ENCODE measurements at places on chromosomes 16 and 17. TPM values are rescaled to one million over a fixed set of nuclear protein-coding genes. Genes with fewer than 3 reads are reported as not detected.

METRNL gene
- total RNA-seq, result 4.6 TPM

SCN4A gene
- 0.22 TPM for total RNA-seq

DNA sequence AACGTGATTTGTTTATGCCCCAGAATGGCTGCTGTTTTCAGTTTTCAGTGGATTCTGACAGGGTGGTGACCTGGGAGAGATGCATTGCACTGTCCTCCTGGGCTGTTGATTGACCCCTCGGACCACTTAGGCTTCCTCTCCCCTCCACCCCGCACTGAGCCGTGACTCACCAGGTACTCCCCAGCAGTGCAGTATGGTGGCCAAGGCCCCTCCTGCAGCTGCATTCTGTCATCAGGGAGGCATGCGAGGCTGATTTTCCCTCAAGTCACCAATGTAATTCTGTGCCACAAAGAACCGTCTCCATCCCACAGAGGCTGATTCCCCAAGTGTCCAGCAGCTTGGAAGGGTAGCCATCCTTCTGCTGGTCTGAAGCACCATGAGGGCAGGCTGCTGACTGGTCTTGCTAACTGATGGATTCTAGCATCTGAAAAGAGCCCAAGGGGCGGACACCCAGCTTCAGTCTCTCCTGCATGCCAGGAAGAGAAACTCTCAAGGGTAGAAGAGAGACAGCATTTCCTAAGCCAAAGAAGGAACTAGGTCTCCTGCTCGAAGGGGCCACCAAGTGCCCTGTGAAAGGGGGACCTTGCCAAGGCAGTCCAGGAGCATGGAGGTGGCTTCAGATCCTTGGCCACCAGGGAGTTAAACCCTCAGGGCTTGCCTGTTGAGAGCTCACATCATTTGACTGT is 148.1 kb downstream of the SOCS1 start:
- DNase-seq, result no peak

GRCh38 chr16:29858149-29858849 is 4.7 kb downstream of the CDIPT start:
- no peak for DNase-seq

- no peak for DNase-seq
These were observed 4.8 kb upstream of the RPL38 start for GRCh38 chr17:74198694-74199093.

DNA sequence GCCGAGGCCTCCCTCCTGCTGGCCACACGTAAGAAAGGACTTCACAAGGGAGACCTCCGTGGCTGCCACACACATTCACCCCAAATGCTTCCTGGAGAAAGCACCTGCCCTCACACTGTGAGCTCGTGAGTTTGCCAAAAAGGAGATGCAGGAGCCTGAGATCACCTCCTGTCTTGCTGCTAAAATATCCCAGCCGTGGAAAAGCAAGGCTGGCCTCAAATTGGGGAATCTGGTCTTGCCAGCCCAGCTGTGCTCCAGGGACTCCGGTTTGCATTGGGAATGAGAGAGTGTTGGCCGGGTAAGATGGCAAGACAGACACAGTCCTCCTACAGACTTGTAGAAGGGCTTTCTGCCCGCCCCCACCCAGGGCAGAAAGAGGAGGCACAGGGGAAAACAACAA is 13.8 kb downstream of the RBFOX3 start:
- no peak for DNase-seq

- DNase-seq, result no peak
These were observed 12.7 kb downstream of the CYGB start for GRCh38 chr17:76524598-76525512.

DNA sequence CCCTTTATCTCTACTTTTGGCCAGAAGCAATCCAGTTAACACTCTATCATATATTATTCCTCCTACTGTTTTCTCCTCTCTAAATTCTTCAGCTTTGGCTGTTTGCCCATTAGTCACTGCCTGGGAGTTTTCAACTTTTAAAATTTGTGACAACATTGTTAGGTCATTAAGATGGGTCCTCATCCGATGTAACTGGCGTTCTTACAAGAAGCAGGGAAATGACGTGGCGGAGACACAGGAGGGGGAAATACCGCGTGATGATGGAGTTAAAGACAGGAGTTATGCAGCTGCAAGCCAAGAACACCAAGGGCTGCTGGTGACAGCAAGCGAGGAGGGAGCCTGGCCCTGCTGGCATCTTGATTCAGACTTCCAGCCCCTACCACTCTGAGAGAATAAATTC is 34.8 kb upstream of the CPHXL start:
- no peak for DNase-seq

- no peak for DNase-seq
These were observed 1.3 kb upstream of the CYBA start for GRCh38 chr16:88651989-88652761.

DNA sequence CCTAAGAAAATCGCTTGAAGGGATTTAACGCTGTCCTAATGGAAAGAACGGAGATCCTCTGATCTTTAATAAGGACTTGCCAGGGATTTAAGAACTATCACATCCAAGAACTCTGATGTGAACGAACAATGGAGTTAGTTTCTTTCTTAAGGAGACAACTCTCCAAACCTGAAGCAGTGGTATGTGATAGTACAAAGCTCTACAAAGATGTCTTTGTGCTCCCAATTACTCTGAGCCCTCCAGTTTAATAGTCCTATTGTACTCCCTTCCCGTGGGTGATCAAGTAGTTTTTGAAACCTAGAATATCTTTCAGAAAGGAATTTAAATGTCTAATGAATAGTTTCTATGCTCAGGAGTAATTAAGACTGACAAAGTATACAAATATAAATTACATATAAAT is 123.8 kb downstream of the FTO start:
- no peak for DNase-seq

GRCh38 chr17:2067608-2068024 is 12.7 kb downstream of the HIC1 start:
- DNase-seq, result no peak

DNA sequence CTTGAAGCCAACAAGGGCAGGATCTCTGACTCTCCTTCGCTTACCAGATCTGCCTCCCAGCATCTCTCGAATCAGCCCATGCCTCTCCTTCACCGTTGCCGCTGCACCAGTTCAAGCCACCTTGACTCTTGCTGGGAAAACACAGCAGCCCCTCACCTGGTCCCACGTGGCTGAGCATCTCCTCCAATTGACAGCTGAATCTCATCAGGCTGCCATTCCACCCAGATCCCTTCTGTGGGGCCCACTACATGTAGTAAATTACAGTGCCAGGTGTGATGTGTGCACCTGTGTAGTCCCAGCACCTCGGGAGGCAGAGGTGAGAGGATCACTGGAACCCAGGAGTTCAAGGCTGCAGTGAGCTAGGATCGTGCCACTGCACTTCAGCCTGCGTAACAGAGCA is 37.8 kb upstream of the C16orf78 start:
- DNase-seq, result no peak

- DNase-seq, result no peak
These were observed 558 bp downstream of the HSD3B7 start for GRCh38 chr16:30985401-30986128.

GRCh38 chr17:64780096-64781013 is 118.2 kb upstream of the SMURF2 start:
- DNase-seq, result peak; percentile 81

GRCh38 chr16:12513076-12513790 is 290.5 kb downstream of the CPPED1 start:
- no peak for DNase-seq

DNA sequence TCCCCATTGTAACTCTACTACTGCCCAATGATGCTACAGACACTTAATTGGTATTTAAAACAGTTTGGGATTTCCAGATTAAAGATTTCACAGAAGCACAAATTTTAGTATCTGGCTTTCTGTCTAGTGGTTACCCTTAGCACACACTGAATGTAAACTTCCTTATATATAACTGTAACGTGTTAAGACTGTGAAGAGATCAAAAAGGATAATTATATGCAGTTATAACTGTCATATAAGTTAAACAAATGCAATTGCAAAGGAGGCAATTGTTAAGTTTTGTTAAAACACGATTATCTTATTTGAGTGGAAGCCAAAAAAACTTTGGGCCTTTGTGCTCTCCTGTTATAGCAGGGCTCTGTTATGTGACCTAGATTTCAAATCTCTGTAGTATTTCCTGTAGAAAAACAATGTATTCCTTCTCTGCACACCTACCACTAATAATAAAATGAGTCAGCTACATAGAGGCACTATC is 147.9 kb downstream of the STXBP4 start:
- DNase-seq, result no peak

DNA sequence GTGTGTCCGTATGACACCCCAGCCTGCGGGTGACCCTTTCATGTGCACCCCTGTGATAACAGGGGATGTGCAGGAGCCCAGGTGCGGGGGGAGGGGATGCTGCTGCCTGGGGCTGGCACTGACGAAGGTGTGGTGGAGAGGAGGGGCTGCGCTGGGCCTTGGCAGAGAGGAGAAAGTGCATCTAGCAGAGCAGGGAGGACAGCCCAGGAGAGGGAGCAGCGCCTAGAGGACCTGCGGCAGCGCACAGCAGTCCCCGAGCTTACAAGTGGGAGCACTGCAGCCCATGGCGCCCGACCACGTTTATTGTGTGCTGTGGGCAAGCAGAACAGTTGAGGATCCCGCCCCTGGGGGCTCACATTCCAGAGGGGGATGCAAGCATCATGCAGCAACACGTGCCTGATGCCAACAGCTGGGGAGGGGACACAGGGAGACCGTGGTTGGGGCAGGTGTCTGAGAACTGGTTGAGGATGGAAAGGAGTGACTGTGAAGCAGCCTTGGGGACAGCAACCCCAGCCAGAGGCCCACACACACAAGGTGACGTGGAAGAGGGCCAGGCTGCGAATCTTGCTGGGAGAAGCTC is 10.9 kb upstream of the SLC7A5 start:
- DNase-seq, result no peak

DNA sequence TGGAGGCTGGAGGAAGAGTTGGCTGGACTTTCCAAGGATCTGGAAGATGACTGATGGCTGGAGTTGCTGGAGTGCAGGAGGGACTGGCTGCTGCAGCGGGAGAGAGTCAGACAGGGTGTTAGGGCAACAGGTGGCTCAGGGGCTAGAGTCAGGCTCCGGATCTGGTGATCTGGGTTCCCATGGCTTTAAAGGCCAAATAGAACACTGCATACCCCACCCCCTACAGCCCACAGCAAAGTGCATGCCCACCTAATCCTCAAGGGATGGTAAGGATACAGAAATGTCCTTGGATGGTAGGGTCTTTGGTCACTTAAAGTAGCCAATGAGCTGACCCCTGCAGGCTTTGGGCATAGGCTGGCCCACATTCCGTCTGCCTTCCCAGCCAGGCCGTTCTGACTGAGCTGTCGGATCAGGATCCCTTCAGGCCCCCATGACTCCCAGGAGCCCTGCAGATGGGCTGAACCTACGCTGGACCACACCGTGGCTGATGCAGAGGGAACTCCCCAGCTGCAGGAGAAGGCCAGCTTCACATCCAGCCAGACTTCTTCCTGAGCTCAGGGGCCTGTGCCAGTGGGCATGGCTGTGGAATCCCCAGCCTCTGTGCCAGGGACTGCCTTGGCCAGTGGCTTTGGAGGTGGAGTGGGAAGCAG is 13.9 kb downstream of the TNS4 start:
- DNase-seq, result no peak
